ENCODE measurements at places on chromosomes 4 and X.

DNA sequence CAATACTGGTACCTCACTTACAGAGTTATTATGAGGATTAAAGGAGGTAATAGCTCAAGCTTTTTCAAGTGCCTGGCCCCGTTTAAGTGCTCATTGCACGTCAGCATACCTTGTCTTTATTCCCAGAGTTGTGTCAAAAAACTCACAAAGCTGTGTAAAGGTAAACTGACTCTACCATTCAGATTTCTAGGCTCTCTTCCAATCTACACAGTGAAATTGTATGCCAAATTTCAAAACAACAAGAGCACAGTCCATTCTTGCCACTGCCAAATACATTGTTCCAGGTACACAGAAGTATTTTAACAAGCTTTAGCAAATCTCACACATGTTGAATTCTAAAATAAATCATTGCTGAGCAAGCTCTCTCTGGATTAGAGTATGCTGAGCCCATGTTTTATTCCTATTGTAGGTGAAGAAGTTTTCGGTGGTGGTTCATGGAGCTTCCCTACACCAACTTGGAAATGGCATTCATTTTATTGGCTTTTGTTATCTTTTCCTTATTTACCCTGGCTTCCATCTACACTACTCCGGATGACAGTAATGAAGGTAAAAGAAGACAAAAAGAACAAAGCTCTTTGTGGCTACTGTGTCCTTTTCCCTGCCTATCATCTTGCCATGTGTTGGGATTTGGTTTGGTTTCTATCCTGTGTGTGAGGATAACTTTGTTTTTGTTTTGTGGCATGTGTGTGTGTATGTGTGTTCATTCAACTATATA is 16.2 kb downstream of the SMIM31 start:
- DNase-seq: no peak

DNA sequence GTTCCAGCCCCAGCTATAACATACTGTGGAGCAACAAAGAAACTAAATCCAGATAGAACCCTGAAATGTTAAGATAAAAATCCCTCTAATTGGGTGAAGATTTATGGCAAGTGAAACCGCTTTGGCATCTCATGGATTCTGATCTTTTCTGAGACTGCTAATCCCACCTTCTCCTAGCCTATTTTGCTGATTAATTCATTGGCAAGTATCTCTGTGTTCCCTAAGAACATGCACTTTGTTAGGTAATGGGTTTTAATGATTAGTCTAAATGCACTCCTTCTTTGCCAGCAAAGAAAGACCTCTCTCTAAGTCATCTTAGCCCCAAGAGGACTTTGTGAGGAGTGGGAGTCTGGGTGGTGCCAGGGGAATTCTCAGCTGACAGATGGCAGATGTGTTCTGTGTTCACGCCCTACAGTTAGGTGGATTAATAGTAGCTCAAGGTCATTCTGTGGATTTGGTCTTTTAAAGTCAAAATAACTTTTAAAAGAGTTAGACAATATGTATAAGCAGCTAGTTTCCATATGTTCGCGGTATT is 171.3 kb downstream of the UNC5C start:
- DNase-seq: no peak

DNA sequence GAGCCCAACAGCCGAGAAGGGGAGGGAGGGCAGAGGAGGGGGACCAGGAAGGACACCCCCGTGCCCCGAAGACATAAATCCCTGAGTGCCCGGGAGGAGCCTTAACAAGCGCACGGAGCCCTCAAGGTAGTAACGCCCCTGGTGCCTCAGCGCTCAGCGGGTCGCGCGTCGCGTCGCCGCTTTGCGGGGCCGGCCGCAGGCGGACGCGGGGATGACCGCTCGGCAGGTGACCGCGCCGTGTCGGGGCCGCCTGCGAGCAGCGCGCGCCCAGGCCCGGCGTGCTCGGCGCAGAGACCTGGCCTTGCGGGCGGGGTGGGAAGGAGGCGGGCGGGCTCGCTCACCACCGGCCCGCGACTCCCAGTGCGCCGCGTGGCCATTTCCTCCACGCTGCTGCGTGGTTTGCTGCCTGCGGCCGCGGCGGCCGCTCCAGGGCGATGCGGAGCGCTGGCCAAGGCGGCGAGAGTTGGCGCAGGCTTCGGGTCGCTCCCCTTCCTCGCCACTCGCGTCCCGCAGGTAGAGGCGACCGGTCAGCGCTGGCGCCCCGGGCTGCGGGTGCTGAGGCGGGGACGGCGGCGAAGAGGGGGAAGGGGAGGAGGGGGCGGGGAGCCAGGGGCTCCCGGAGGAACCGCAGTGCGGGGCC is 632 bp downstream of the CCSER1 start:
- DNase-seq: no peak

DNA sequence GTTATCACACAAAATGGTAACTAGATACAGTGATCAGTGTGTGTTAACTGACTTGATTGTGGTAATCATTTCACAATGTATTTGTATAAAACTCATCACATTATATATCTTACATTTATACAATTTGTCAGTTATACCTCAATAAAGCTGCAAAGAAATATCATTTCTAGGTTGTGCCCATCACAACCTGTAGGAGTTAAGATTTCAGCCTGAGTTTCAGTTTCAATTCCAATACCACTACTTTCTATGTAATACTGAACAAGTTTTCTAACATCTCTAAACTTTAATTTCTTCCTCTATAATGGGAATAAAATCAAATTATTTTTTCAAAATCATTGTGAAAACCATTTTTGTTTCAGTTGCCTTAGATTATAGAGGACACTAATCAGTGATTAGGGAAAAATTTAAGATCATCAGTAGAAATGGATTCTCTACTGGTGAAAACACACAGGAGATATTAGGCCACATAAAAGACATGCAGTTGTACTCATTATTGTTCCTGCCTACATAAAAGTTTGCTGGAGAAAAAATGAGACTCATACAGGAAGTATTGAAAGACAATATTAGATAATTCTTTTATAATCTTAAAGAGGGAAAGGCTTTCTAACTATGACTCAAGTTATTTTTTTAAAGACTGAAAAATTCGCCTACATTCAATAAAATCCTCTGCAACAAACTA is 18.4 kb upstream of the TBC1D1 start:
- DNase-seq: no peak

- DNase-seq: no peak
These were observed 159.0 kb downstream of the GASK1B start for GRCh38 chr4:158013858-158014257.

DNA sequence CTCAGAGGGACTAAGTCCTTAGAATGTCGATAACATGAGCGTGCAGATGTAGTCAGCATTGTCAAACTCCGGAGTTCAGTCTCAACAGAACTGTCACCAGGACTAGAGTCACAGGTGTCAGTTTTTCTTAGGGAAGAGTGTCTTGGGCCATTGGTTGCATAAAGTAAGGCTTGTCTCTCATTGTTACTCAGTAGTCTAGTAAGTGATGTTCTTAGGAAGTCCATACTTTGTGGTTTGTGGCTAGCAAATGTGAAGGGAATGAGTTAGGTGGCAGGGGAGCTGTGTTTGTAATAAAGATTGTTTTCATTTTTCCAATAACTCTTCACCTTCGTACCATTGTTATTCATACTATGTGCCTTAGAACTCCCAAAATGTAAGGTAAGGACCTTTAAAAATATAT is 119.6 kb downstream of the AFF2 start:
- no peak for DNase-seq

DNA sequence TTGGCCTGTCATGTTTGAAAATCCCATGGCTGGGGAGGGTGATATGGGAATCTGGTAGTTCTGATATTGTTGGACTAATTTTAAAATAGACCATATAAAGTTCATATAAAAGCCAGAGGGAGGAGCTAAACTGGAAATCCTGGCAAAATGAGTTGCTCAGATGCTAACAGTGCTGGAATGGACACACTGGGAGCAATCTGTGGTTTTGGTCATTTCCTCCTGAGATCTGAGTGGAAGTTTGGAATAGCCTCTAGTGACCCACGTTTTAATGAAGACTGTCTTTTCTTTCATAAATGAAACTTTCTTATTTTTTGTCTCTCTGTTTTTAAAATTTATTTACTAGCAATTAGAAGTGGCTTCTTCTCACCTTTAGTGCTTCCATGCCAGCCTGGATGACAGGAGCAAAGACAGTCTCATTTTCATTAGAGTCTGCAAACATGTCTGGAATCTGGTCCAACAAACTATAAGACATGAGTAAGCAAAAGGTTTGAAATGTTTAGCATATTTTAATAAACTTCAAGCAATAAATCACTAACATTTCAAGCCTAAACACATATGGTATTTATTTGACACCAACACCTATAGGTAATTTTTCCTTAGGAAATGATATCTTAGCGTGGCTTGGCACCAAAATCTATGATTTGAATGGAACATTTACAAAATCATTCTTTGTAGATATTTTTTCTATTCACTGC is 66.6 kb downstream of the METTL14 start:
- DNase-seq: no peak

DNA sequence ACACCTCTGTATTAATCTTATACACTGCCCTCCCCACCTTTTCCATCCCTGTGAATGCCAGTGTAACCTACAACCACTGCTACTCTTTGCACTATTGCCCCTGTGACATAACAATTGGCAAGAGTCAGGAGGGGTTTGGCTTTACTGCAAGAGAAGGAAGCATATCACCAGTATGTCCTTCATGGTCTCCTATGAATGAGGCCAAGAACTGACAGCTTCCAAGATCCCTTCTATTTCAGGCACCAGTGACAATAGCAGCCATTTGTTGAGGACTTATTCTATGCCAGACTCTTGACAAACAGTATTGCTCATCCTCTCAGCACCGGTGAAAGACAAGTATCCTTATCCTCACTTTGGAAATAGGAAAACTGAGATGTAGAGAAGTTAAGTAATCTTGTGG is 363.9 kb downstream of the MID1IP1 start:
- DNase-seq: no peak

GRCh38 chrX:112056886-112057285 is 25.7 kb downstream of the TRPC5 start:
- no peak for DNase-seq

- no peak for DNase-seq
These were observed 66.5 kb downstream of the EFNB1 start for GRCh38 chrX:68895341-68895755.

DNA sequence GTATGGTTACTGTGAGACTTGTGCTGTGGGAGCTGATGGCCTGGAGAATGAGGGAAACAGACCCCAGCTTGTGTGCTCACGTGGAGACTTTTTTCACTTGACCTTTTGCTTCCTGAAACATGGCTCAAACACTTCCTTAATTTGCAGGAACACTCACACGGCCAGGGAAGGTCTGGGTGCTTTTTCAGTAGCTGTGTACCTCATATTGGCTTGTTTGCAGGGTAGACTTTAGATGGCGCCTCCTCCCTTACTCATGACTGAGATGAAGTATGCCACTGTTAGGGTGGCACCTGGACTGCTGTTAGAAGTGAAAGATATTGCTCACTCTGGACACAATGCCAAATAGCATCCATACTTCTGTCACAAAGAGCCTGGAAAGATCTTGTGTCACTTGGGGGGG is 75.7 kb upstream of the WDR1 start:
- no peak for DNase-seq

DNA sequence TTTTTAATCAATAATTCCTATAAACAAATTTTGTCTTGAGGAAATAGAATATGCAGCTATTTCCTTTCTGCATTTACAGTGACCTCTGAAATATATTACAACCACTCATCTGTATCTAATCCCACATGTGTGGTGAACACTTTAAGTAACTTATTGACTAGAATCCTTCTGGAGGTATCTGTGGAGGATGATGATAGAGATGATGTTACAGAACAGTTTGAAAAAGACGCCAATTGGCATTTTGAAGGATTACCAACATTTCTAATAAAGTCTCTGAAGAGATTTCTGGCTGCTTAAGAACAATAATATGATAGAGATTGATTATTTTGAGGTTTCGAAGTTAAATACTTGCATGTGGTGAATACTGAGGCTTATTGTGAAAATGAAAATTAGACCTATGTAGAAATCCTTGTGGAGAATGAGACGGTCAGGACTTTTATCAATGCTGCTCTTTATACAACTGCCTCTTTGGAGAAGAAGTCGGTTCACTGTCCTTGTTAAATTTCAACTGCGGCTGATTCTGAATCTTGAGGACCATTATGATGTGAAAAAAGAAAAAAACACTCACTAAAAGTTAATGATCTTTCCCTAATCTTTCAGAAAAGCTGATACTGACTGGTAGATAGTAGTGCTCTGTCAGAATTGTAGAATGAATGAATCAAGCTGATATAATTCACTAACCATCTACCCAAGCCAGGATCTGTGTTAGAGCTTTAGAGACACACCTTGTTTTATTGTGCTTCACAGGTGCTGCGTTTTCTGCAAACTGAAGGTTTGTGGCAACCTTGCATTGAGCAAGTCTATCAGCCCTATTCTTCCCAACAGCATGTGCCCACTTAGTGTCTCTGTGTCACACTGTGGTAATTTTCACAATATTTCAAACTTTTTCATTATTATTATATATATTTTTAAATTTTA is 204.7 kb downstream of the SPRY1 start:
- no peak for DNase-seq

- no peak for DNase-seq
These were observed 231.8 kb upstream of the GPRIN3 start for GRCh38 chr4:89539374-89539773.

DNA sequence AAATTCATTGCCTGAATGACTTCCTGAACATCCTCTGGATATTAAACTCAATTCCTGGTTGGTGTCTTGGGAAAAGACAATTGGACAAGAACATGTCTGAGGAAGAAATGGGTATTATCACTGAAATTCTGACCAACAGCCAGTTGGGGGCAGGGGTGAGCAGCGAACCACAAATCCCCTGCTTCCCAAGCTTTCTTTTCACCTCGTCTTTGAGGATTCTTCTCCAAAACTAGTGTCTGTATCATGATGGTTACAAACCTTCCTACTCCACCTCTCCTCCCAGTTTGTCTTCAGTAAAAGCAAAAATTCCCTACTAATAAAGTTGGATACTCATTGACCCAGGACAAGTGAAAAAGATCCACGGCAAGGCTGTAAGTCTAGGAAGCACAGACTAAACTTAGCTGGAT is 48.3 kb upstream of the WDR1 start:
- DNase-seq: no peak

DNA sequence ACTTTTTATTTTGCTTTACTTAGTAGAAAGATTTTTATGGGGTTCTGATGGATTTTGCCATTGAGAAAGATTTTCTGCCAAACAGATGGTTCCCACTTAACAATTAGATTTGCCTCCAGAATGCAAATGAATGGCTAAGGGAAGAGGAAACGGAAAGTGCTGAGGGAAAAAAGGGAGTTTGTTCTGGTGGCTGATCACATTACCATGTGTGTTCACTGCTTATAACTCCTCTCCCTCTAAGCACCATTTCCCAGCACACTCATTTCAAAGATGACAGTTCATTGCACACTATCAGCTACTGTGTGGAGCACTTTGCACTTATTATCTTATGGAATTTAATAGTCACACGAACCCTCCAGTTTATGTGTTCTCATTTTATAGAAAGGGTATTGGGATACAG is 68.0 kb upstream of the GRID2 start:
- DNase-seq: no peak

DNA sequence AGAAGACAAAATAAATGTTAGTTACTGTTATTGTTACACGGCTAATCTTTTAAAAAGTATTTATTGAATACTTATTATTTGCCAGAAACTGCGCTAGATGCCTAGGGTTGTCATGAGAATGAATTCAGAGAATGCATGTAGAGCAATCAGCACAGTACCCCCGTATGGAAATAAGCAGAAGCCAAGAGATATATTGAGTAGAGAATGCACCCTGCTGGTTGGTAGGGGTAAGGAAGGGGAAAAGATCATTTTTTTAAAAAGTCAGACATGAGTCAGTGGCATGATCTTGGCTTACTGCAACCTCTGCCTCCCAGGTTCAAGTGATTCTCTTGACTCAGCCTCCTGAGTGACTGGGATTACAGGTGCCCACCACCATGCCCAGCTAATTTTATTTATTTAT is 13.1 kb upstream of the DRP2 start:
- DNase-seq: no peak

- DNase-seq: no peak
These were observed 400.9 kb upstream of the FGF13 start for GRCh38 chrX:139112432-139112831.

Data from stimulated activated CD4-positive, alpha-beta T cell treated with anti-CD3 and anti-CD28 coated beads, Interleukin-1b, Interleukin-23, amount 100 ng/mL, for 4 hours (primary cell).